NCI-H524 treated with DMSO at 0.1 percent for 48 hours (cell line): ENCODE measurements at places on chromosomes 6 and 20.
A peak's percentile ranks its signal among the peaks of the same experiment; 100 is the strongest.

- DNase-seq: no peak
These were observed 261.3 kb upstream of the MOCS1 start for GRCh38 chr6:40195428-40196134.

- peak; percentile 81 for DNase-seq
These were observed 65.9 kb downstream of the PHF20 start for GRCh38 chr20:35837577-35838195.

DNA sequence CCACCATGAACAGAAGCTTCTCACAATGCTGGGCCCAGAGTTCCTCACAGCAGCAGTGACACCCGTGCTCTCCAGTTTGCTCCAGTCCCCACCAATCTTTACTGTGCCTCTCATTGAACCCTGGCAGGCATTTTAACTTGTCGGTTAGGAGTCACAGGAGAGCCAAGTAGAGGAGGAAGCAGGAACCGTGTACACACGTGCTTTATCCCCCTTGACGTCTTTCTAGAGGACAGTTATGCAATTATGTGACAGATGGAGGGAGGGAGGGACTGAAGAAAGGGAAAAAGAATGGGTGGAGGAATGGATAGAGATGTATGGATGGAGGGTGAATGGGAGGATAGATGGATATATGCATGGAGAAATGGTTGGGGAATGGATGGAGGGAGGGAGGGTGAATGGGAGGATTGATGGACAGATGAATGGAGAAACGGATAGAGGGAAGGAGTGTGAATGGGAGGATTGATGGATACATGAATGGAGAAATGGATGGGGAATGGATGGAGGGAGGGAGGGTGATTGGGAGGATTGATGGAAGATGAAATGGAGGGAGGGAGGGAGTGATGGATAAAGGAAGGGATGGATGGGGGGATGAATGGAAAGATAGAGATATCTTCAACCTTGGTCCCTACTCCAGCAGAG, 26.0 kb downstream of the RBM38 start:
- peak; percentile 18 for DNase-seq

GRCh38 chr6:80145921-80146320, 39.5 kb downstream of the BCKDHB start:
- no peak for DNase-seq

- DNase-seq: peak; percentile 6
These were observed 842.2 kb downstream of the EPHA7 start for GRCh38 chr6:92577077-92577719.

DNA sequence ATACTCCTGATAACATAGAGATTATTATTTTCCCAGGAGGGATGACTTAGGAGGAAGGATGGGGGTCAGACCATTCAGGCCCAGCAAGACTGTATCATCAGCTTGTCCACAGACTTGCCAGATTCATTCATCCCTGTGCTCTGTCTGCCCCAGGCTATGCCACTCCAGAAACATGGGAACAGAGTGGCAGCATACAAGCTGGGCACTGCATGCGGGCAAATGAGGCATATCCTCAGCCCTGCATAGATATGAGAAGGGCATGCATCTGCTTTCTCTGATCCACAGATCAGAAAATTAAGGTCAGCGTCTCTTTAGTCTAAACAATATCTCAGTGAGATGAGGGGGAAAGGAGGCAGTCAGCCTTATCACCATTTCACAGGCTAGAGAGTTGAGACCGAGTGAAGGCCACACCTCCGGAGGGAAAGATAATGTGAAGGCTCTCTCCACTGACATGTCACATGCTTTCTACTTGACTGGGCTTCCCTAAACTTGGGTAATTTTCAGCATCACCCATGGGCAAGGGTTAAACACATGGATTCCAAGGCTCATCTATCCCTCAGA, 140.5 kb downstream of the TFAP2B start:
- DNase-seq: no peak

GRCh38 chr6:34697904-34698559, 1.5 kb upstream of the ILRUN start:
- no peak for DNase-seq

GRCh38 chr20:25011831-25012241, 19.3 kb upstream of the APMAP start:
- no peak for DNase-seq

DNA sequence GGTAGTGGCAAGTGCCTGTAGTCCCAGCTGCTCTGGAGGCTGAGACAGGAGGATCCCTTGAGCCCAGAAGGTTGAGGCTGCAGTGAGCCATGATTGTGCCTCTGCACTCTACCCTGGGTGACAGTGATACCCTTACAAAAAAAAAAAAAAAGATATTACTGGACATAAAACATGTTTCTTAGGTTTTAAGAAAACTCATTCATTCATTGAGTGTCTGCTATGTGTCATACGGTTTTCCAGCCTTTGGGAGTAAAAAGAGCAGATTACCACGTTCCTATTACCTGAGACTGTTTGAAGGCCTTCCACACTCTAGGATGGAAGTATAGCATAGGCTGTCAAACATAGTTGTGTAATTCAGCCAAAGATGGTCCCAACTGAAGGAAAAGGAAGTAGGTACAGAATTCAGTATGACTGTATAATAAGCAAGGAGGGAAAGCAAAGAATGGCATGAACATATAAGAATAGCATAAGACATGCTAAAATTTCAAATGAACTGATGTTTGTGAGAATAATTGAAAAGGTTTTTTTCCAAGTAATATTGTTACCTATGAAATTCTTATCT, 22.0 kb downstream of the STXBP5 start:
- no peak for DNase-seq

- no peak for DNase-seq
These were observed 362.0 kb upstream of the CITED2 start for GRCh38 chr6:139736325-139736906.

- DNase-seq: no peak
These were observed 161.0 kb downstream of the CDK19 start for GRCh38 chr6:110654096-110654820.

DNA sequence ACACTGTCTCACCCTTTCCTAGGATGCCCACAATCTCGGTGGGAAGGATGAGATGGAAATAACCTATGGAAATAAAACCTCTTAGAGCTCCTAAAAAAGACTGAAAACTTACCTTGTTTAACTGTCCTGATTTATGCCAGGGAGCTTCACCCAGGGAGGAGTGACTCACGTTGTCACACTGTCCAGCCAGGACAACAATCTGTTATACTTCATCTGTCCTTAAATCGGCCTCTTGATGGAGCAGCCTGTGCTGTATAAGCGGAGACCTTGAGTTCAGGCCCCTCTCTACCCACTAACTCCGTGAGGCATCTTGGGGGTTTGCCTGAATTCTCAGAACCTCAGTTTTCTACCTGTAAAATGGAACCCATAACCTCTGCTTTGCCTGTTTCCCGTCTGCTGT, 9.2 kb upstream of the KIAA1755 start:
- DNase-seq: no peak

- DNase-seq: no peak
These were observed 20.4 kb upstream of the EFHC1 start for GRCh38 chr6:52399511-52400312.

DNA sequence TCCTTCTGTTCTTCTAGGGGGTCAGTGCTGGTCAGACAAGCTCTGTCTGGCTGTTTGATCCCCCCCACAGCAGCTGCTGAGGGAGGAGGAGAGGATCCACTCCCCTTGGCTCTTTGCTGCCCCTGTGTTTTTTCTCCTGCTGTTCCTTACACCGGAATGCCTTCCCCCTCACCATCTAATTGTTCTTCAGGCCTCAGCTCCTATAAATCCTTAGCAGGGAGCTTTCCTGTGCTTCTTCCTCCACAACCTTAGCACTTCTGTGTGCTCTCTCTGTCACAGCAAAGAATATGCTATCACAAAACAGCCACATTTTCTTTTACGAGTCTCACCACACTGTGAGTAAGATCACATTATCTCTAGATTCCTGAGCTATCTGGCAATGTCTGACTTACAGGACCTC, 196.6 kb downstream of the OTOR start:
- no peak for DNase-seq

GRCh38 chr6:38477680-38478260, 162.0 kb downstream of the BTBD9 start:
- peak; percentile 25 for DNase-seq

DNA sequence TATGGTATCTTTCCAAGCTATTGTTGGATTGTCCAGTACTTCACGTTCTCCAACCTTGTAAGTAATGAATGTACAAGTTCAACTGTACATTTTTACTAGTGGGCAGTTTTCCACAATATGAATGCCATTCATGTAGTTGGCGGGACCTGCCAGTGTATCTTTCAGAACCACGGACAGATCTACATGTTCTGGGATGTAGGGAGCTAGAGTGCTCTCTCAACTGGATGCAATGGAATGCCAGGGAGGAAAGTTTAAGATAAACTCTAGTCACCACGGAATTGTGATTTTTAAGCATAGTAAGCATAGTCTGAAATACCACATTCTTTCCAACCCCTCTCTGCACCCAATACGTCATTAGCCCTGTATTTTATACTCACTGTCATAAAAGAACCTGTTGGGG, 21.5 kb upstream of the HLA-C start:
- no peak for DNase-seq

DNA sequence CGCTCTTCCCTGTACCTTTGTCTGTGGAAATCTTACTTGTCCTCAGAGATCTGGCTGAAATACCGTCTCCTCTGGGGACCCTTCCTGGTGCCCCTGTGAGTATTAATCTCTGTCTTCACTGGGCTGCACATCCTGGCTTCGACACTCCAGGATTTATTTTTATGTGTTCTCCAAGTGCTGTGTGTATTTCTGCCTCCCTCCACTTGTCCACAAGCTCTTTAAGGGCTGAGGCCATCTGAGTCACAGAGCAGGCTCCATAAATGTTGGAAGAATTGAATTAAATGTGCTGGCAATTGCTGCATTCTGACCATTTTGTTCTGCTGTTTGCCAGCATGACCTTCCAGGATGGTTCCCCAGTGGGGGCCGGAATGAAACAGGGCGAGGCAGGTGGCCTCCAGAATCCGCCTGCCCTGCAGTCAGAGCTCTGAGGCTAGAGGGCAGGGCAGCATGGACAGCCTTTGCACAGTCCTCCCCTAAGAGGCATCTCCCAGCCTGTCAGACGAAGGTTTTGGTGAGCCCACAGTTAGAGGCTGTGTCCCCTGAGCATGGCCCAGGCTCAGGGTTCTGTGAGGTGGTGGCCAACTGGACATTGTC, 105.8 kb downstream of the DLGAP4 start:
- no peak for DNase-seq

DNA sequence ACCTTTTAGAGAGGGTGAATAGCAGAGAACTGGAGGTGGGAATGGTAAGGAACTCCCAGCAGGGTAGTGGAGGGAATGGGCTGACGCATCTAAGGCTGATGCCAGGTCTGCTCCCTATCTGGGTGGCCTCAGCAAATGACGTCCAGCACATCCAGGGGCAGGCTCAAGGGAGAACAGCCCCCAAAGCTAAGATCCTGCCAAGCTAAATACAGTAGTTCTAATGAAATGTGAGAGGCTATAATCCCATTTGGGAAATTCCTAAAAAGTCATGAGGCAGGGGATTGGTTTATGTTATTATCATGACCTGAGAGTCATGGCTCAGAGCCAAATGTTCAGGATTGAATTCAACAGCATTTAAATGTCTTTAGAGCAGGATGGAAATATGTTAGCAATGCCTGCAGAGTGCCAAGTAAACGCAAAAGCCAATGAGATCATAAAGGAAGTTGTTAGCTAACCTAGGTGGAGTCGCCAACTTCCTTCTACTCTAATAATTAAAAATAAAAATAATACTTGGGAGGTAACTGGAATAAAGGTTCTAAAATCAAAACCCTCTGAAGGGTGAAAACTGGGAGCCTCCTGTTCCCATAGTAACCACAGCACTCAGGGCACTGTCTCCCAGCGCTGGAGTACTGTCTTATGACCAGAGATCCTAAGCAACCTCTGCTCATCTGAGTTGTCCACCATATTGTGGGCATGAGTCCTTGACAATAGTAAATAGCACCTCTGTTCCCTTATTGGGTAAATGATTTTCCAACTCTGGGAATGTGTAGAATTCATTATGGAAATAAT, 34.8 kb downstream of the IYD start:
- DNase-seq: peak; percentile 52

GRCh38 chr6:73169111-73169510, 56.2 kb downstream of the KHDC1L start:
- no peak for DNase-seq

GRCh38 chr6:43772681-43773049, 2.7 kb downstream of the VEGFA start:
- DNase-seq: peak; percentile 5

DNA sequence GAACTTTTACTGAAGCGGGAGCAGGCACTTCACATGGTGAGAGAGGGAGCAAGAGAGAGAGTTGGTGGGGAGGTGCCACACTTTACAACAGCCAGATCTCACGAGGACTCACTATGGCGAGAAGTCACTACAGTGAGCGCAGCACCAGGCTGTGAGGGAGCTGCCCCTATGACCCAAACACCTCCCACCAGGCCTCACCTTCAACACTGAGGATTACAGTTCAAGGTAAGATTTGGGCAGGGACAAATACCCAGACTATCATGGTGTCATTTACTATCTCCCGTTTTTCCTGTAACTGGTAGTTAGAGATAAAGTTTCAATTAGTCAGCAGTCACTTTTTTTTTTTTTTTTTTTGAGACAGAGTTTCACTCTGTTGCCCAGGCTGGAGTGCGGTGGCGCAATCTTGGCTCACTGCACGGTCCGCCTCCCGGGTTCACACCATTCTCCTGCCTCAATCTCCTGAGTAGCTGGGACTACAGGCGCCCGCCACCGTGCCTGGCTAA, 7.8 kb downstream of the RBCK1 start:
- DNase-seq: no peak

DNA sequence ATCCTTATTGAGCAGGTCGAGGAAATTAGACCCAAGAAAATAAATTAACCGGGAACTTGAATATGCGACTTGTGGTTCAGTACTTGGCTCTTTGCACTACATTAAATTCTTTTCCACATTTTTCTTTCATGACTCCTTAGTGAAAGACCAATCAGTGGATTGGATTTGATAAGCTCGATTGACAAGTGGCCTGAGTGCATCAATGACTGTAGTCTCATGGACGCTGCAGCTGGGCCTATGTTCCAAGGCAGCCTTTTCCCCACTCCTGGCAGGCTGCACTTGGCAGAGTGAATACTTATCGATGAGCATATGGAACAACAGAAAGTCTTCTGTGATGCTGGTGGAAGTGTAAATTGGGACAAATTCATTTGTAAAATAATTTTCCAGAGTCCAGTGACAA, 210.8 kb upstream of the EXOC2 start:
- no peak for DNase-seq

- DNase-seq: no peak
These were observed 97.6 kb upstream of the HDGFL1 start for GRCh38 chr6:22471746-22472145.

GRCh38 chr6:128032042-128032441, 131.2 kb upstream of the THEMIS start:
- no peak for DNase-seq
